ENCODE measurements at places on chromosomes 5 and 9. TPM values are rescaled to one million over a fixed set of nuclear protein-coding genes. Genes with fewer than 3 reads are reported as not detected.

The PCDHGC5 gene
- 1.4 TPM for total RNA-seq

The SPINK13 gene
- total RNA-seq, result not detected

The SH3PXD2B gene
- 48.3 TPM for total RNA-seq

The CHSY3 gene
- total RNA-seq, result 1.3 TPM
